ENCODE measurements at places on chromosomes 5 and 9.

- no peak for DNase-seq
Measured at GRCh38 chr9:35909274-35909673, at the start of gene SPAAR. SPAAR (plus strand) TSS chr9:35909490; CDS start chr9:35910464, 974 bp downstream.

GRCh38 chr9:97904725-97905124 is 17.6 kb downstream of the TRMO start:
- no peak for DNase-seq

- no peak for DNase-seq
Measured at GRCh38 chr9:129235931-129236331, 57.9 kb upstream of the IER5L start.

- no peak for DNase-seq
Measured at GRCh38 chr5:163338-163620, 28.0 kb upstream of the LRRC14B start.

GRCh38 chr9:113360242-113360842 is 11.0 kb downstream of the BSPRY start:
- DNase-seq = no peak

DNA sequence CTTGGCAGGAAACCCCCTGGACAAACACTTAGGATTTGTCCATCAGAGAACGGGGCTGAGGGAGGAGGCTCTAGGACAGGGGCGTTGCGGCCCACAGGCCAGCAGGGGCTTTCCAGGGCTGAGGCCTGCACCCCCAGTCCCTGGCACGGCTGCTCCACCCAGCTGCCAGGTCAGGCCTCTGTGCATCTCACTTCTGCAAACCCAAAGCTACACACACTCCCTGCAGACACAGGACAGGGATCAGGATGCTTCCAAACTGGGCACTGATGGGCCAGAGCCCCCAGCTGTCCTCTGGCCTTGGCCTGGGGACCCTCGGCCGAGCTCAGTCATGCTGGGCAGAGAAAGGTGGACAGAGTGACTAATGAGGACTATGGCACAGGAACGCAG is 106.2 kb upstream of the SARDH start:
- DNase-seq = no peak

DNA sequence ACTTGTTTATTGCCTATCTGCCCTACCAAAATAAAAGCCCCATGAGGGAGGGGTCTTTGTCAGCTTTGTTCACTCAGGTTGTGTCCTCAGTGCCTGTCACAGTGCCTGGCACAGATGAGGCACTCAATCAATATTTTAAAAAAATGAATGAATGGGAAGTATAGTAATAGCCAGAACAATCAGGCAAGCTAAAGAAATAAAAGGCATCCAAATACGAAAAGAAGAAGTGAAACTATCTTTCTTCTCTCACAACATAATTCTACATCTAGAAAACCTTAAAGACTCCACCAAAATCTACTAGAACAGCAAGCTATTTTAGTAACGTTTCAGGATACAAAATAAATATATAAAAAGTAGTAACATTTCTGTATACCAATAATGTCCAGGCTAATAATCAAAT is 37.8 kb upstream of the C5orf63 start:
- no peak for DNase-seq

GRCh38 chr5:80739898-80740297 is 85.1 kb upstream of the DHFR start:
- no peak for DNase-seq

- DNase-seq = no peak
Measured at GRCh38 chr5:112940670-112941069, 18.6 kb upstream of the REEP5 start.

- no peak for DNase-seq
Measured at GRCh38 chr5:127275641-127276193, 14.9 kb upstream of the MEGF10 start.

DNA sequence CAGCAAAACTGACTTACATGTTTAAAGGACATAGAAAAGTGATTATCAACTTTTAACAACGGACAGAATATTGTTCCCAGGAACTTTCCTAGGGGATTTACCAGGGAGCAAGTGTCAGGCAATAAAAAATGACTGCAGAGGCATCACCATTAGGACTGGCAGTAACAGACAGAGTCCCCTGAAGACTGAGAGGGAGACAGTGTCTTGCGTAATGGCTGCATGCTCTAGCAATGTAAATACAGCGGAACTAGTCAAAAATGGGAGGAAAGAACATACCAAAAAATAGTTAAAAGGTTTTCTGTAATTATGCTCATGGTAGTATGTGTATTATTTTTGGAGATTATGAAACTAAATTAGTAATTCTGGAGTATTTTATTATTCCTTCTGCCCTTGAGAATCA is 181.8 kb downstream of the CRB2 start:
- DNase-seq = no peak

GRCh38 chr5:83972909-83973308 is 252.3 kb upstream of the HAPLN1 start:
- DNase-seq = no peak

GRCh38 chr5:128927644-128928043 is 37.6 kb upstream of the SLC27A6 start:
- no peak for DNase-seq

DNA sequence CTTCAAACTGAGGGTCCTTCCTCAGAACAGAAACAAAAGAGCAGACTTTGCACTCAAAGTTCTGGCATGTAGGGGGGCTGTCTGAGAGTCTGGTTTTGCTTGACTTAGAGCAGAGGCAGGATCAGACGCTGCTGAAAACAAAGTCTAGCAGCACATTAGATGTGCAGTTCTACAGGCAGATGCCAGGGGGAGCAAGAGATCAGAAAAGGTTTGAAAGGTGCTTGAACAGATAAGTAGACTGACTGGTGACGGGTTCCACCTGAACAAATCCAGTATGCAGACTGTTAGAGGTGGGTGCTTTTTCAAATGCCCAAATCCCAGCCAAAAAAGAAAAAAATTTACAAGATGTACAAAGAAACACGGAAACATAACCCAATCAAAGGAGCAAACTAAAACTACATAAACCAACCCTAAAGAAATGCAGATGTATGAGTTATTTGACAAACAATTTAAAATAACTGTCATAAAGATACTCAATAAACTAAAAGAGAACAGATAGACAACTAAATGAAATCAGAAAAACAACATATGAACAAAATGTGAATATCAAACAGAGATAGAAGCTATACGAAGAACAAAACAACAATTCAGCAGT is 194.7 kb upstream of the FREM1 start:
- peak; percentile 37 for DNase-seq

GRCh38 chr5:113070901-113071300 is 94.3 kb downstream of the DCP2 start:
- DNase-seq = no peak

DNA sequence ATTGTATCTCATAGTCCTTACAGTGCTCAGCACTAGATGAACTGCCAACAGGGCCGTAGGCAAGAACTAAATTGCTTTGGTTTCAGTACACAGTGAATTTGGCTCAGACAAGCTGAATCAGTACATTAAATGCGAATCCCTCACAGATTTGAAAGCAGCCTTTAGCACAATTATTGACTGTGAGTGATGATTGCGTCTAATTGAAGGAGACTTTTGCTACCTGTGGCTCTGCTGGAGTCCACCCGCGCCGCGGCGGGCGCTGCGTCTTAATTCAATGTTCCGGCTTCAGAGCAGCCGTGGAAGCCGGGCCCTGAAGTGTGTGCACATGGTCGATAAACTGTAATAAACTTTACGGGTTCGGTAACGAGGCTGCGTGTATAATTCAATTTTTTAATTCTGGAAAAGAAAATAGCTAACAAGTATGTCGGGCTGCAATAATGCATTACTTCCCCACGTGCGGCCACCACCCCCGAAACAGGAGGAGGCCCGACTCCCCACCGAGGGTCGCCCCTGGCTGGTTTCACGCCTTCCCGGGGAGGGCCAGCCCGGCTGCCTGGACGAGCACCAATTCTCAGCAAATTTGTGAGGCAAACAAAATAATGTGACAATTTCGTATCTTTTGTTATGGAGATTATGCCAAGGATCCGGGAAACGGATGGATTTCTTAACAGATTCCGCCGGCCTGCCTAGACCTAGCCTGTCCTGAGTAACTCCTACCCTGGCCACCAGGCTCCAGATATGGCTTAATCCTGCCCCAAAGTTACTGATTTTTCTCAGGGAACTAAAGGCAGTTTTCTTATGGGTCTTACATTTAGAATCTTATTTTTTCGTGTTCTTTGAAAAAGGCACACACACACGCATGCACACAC is 269.4 kb upstream of the IRX1 start:
- no peak for DNase-seq

DNA sequence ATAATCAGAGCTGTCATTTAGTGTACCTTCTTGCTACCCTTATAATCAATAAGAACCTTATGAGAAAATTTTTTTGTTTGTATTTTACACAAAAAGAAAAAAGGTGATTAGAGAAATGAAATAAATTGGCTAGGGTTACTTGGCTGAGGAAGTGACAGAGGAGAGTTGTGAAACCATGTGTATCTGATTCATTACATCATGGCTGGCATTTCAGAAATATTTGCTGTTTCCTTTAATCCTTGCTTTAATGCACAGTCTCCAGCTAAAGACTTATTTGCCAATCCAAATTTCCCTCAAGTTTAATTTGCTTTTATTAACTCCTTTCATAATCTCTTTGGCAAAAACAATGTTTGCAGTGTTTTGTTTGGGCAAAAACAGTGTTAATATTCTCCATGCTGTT is 543.1 kb downstream of the KIF4B start:
- no peak for DNase-seq

DNA sequence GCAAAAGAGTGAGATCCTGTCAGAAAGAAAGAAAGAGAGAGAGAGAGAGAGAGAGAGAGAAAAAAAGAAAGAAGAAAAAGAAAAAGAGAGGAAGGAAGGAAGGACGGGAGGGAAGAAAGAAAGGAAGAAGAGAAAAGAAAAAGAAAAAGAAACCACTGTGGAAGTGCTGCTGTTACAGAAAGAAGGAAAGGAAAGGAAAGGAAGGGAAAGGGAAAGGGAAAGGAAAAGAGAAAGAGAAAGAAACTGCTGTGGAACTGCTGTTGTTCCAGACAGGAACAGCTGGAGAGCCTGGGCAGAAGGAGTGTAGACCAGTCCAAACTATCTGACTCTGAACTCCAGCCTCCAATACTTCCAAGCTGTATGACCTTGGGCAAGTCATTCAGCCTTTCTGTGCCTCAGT is 220.7 kb upstream of the WWC1 start:
- no peak for DNase-seq

GRCh38 chr9:71646131-71646530 is 122.2 kb downstream of the CEMIP2 start:
- DNase-seq = no peak

DNA sequence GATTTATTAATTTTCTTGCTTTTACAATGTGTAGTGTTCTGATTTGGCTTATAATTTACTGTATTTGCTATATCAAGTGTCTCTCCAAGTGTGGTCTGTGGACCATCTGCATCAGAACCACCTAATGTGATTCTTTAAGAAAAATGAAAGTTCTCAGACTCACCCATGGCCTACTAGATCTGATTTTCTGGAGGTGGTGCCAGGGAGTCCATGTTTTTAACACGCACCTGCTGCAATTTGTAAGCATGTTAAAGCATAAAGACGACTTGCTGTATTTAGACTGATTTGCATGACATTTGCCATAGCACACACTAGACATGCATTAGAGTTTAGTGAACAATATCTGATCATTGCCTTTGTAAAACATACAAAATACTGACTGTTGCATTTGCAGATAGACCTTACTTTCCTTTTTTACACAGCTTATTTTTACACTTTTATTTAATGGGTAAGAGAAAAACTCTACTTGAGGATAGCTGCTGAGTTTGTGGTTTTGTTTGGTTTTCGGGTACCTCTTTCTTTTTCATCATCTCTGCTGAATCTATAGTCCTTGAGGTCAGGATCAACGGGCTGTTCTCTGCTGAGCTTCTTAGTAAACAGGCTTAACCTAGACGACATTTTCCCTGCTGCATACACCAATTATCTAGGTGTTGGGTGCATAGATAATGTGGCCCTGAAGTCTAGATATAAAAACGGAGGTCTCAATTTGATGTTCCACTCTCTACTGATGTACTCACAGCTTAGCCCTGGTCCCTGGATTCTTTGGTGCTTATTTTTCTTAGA is 138.0 kb upstream of the ZNF366 start:
- DNase-seq = no peak

GRCh38 chr9:81534138-81534875 is 155.0 kb downstream of the TLE1 start:
- no peak for DNase-seq

DNA sequence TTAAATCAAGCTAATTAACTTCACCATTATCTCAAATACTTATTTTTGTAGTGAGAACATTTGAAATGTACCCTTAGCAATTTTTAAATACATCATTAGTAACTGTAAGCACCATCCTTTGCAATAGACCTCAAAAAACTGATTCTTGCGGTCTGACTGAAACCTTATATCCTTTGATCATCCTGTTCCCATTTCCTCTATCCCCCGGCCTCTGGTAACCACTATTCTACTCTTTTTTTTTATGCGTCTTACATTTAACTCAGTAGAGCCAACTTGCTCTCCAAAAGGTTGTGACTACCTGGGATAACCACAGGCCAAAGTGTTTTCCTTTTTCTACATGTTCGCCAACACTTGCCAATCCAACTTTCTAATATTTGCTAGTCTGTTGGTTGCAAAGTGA is 106.1 kb downstream of the IRX1 start:
- DNase-seq = no peak

- no peak for DNase-seq
Measured at GRCh38 chr9:105712297-105712696, 18.0 kb downstream of the TMEM38B start.

GRCh38 chr9:87226896-87227295 is 270.8 kb upstream of the DAPK1 start:
- no peak for DNase-seq

DNA sequence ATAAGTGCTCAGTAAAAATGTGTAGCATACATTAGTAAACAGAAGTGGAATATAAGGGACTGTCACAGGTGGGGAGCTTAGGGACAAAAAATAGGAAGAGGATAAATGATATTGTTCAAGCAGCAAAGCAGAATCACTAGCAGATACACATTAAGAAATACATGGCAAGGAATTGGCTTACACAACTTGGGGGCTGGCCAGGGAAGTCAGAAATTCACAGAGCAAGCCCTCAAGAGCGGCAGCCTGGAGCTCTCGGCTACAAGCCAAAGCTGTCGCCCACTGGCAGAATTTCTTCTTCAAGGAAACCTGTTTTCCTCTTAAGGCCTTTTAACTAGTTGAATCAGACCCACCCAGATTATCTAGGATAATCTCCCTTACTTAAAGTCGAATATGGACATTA is 73.0 kb upstream of the SMIM23 start:
- no peak for DNase-seq

GRCh38 chr5:52134013-52134650 is 653.6 kb upstream of the ITGA1 start:
- DNase-seq = no peak

- DNase-seq = no peak
Measured at GRCh38 chr5:108001222-108001621, 330.5 kb upstream of the EFNA5 start.

- DNase-seq = peak; percentile 54
Measured at GRCh38 chr9:127451858-127452656, 747 bp downstream of the LRSAM1 start.

Measured in GM20000 (cell line).